Central memory CD4-positive, alpha-beta T cell (primary cell): ENCODE measurements at places on chromosomes 4 and X.

DNA sequence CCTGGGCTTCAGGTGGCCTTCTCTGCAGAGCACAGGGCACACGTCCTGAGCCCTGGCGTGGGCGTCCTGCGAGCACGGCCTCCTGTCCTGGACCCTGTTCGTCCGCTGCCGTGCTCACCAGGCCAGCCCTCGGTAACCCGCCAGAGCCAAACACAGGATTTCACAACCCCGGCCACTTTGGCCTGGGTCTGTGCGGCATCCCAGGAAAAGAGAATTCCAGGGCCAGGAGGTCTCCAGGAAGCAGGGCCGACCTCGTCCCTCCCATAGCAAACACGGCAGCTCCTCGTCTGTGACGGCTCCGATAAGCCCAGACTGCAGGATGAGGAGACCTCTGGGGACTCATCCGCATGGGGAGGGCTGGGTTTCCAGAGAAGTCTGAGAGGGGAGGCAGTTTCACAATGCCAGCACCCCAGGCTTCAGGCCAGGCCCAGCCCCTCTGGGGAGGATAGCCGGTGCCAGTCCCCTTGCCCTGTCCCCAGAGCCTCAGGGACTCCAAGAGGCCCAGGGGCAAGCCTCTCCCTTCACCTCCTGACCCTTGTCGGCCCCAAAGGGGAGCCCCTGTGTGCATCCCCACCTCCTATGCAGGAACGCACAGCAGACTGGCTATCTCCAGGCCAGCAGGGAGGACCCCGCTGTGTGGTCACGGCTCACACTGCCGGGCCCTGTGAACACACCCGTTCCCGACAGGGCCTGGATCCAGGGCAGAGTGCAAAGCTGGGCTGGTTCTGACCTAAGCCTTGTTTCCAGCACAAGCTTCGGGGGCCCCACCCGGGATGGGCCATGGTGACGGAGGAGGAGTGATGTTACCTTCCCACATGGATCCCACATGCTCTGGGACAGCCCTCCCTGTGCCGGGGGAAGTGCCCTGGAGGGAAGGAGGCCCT is 22.3 kb upstream of the HTRA3 start:
- DNase-seq: no peak

- DNase-seq: no peak
Measured at GRCh38 chrX:41064018-41064417, 21.2 kb upstream of the USP9X start.

DNA sequence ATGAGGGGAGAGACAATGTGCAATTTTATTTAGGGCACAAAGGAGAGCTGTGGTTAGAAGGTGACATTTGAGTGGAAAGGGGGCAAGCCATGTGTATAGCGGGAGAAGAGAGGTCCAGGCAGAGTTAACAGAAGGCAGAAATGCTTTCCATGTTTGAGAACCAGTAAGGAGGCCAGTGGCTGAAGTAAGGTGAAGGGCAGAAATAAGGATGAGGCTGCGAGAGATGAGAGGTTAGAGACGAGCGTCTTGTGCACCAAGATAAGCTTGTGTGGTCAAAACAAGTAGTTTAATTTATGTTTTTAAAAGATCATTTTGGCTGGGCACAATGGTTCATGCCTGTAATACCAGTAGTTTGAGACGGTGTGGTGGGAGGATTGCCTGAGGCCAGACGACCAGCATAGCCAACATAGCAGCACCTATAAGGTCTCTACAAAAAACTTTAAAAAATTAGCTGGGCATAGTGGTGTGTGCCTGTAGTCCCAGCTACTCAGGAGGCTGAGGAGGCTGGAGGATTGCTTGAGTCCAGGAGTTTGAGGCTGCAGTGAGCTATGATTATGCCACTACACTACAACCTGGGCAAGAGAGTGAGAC is 8.5 kb downstream of the HTT start:
- no peak for DNase-seq

DNA sequence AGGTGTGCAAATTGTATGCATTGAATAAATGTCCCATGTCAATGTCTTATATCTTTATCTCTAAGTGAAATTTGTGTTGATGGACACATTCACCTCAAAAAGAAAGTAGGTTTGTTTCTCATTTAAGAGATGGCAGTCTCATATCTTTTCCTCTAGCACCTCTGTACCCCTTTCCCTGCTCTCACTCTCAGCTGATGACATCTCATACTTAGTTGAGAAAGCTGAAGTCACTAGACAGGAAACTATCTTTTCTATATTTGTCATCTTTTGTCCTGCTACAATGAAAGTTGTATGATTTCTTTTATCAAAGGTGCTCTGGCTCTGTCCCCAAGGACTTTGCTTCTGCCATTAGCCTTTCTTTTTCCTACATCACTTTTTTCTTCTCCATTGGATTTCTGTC is 84.0 kb upstream of the GRPR start:
- DNase-seq: no peak

DNA sequence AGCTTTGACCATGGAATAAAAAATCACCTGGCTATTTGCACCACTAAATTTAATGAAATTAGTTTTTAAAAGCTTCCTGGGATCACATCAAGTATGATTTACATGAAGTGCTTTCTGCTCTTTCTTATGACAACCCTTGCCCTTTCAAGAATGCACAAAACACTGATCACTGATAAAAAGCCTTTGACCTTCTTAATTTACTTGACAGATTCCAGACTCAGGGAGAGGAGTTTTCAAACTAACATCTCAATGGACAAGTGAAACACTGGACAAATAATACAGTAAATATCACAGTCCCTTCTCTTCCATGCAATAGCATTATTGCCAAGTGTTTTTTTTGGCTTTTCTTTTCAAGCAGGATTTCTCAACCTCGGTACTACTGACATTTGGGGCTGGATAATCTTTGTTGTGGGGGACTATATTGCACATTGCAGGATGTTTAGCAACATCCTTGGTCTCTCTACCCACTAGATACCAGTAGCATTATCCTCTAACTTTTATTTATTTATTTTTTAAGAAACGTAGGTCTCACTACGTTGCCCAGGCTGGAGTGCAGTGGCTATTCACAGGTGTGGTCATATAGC is 86.3 kb downstream of the ZNF827 start:
- DNase-seq: no peak

GRCh38 chrX:119583431-119584059 is 9.2 kb downstream of the UBE2A start:
- DNase-seq: no peak

DNA sequence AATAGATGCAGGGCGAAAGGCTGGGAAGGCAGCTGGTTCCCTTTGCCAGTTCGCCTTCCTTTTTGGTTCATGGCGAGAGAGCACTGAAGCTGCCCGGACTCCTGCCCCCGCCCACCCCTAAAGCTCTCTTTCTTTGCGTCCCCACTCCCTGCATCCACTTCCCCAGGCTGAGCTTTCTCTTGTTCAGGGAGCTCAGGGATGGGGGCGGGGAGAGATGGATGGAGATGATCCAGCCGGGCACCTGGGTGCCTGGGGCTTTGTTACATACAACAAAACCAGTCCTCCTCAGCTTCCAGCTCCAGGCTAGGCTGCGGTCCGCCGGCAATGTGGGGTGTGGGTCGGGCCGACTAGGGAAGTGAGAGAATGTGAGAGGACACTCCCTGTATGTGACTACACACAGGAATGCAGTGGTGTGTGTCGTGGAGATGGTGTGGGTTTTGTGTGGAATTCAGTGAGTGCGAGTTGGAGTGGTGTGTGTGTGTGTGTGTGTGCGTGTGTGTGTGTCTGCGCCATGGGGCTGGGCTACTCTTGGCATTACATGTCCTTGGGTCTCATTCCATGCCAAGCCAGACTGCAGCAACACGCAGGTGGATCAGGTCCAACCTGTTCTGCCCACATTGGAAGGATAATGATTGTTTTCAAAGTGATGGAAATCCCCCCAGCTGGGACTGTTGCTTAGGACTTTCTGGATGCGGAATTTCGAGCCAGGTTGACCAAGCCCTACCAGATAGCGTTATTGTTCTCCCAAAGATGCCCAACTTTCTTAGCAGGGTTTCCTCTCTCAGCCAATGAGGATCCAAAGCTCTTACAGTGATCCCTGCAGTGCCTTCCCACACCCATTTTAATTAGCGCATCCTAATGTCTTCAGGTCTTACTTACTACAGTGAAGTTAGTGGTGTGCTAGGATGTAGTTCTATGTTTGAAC is 149.4 kb upstream of the CHRDL1 start:
- DNase-seq: no peak

DNA sequence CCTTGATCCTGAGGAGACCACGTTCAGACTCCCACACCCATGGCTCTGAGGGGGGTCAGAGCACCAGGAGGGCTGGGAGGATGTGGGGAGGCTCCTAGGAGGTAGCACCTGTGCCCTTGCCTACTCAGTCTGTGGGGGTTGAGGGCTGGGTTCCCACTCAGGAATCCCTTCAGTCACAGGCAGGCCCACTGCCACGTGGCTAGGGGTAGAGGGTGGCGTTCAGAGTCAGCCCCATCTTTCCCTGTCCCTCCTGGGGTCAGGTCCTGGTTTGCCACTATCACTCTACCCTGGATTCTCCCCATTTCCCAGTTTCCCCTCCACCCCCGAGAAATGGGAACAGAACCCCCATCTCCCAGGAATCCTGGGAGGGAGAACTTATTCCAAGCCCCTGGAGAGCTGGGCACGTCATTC is 111.3 kb downstream of the PSAPL1 start:
- no peak for DNase-seq
